ENCODE measurements at places on chromosomes 6 and 20. TPM values are rescaled to one million over a fixed set of nuclear protein-coding genes. Genes with fewer than 3 reads are reported as not detected.

DNA sequence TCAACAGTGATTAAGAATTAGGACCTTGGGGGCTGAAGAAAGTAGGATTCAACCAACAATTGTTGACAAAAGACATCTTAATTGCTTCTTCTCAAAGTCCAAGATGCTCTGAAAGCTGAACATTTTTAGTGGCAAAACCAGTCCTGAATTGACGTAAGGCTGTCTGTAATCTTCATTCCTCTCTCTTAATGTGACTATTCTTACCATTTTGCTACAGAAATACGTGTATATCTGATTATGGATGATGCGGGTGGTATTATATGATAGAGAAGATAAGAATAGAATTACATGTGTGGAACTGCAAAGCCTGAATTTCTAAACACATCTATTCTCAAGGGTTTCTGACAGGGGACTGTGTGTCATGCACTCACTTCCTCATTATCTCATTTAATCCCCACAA lies 130.3 kb upstream of the SASH1 start:
- H3K27me3 ChIP-seq: no peaks in the 10 kb centered on the region
- H3K27ac ChIP-seq: no peak overlapping the region
- no peak overlapping the region for H3K4me3 ChIP-seq
- H3K36me3 ChIP-seq: no peaks in the 10 kb centered on the region
- no peaks in the 10 kb centered on the region for H3K4me1 ChIP-seq

DNA sequence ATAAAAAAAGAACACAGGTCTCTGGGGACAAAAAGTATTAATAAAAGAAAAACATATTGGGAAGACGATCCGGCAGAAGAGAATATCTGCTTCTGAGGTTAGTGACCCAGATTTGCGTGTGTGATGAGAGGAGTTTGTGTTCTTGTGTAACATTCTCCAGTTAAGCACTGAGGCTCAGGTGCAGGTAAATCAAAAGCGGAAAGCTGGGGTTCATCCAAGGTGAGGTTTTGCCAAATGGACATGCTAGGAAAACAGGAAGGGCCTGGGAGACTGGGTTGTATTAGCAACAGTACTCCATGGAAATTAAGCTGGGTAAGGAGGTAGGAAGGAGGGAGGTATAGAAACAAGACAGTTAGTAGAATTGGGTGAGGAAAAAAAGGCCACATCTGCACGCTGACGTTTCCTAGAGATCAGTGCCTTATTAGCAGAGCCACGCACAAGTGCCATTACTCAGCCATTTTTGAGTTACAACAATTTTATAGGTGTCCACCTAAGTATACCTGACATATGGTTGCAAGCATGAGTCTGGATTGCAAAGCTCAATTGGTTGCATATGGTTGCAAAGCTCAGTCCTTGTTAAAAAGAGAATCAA lies 139.6 kb downstream of the ZMYND8 start:
- peaks cover 27% of the 10 kb centered on the region for H3K36me3 ChIP-seq
- no peaks in the 10 kb centered on the region for H3K27me3 ChIP-seq
- no peak for DNase-seq
- H3K27ac ChIP-seq: no peak overlapping the region
- no peak overlapping the region for H3K4me3 ChIP-seq
- H3K4me1 ChIP-seq: no peaks in the 10 kb centered on the region

DNA sequence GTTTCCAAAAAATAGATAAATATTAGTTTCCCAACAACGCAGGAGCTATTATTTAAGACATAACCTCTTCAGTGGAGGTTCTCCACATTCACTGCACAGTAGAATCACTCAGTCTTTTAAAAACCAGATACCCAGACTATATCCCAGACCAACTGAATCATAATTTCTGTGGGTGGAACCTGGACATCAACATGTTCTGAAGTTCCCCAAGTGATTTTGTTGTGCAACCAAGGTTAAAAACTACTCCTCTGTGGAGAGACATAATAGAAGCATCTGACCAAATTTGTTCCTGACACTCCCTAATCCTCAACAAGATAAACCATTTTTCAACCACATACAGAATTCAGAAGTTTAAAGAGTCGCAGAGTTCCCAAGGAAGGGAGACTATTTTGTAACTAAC lies 42.3 kb downstream of the STK38 start:
- H3K27me3 ChIP-seq: no peaks in the 10 kb centered on the region
- no peak overlapping the region for H3K27ac ChIP-seq
- no peak for DNase-seq
- H3K36me3 ChIP-seq: peaks cover 44% of the 10 kb centered on the region
- peaks cover 13% of the 10 kb centered on the region for H3K4me1 ChIP-seq
- no peak overlapping the region for H3K4me3 ChIP-seq

- no peaks in the 10 kb centered on the region for H3K36me3 ChIP-seq
- H3K4me3 ChIP-seq: no peak overlapping the region
- DNase-seq: no peak
- H3K27me3 ChIP-seq: no peaks in the 10 kb centered on the region
- no peaks in the 10 kb centered on the region for H3K4me1 ChIP-seq
These were observed 95.9 kb upstream of the COL21A1 start for GRCh38 chr6:56343295-56343694.

- H3K27ac ChIP-seq: no peak overlapping the region
- H3K36me3 ChIP-seq: no peaks in the 10 kb centered on the region
- no peak for DNase-seq
- H3K4me3 ChIP-seq: no peak overlapping the region
These were observed 141.0 kb downstream of the HACE1 start for GRCh38 chr6:104718672-104719071.

DNA sequence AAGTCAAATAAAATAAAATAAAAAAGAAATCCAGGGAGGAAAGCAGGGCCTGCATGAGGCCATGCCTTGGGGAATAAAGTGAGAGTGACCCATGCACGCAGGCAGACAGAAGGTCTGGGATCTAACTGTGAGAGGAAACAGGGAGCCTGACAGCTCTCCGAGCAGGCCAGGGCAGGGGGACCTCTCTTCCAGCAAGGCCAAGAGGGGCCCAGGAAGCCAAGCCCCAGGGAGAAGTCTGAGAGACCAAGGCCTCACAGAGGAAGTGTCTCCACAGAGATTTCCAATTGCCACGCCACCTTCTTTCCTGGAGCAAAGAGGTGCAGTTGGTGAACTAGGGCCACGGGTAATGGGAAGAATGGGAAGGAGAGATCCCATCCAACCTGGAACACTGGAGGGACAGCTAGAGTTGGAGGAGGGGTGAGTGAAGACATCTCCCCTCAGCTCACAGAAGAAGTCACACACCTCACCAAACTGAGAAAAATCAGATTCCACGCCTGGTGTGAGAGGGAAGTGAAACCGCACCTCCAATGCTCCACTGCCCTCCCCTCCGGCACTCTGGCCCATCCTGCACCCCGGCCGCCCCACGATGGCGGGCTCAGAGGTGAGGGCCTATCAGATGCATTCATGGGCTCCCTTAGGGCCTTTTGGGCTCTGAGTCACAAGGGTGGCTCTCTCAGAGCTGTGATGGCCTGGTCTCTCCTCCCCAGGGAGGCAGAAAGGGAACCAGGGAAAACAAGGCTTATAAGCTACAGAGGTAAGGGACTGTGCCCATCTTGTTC lies 25.1 kb upstream of the TAF8 start:
- no peak for DNase-seq
- no peak overlapping the region for H3K4me3 ChIP-seq
- peak overlapping the region; percentile 56 for H3K27ac ChIP-seq
- H3K4me1 ChIP-seq: peaks cover 93% of the 10 kb centered on the region
- H3K36me3 ChIP-seq: peaks cover 59% of the 10 kb centered on the region
- H3K27me3 ChIP-seq: no peaks in the 10 kb centered on the region

- peaks cover 11% of the 10 kb centered on the region for H3K4me1 ChIP-seq
- no peak for DNase-seq
- no peak overlapping the region for H3K4me3 ChIP-seq
- no peaks in the 10 kb centered on the region for H3K36me3 ChIP-seq
- no peak overlapping the region for H3K27ac ChIP-seq
- no peaks in the 10 kb centered on the region for H3K27me3 ChIP-seq
These were observed 18.0 kb downstream of the AARS2 start for GRCh38 chr6:44294832-44295791.

DNA sequence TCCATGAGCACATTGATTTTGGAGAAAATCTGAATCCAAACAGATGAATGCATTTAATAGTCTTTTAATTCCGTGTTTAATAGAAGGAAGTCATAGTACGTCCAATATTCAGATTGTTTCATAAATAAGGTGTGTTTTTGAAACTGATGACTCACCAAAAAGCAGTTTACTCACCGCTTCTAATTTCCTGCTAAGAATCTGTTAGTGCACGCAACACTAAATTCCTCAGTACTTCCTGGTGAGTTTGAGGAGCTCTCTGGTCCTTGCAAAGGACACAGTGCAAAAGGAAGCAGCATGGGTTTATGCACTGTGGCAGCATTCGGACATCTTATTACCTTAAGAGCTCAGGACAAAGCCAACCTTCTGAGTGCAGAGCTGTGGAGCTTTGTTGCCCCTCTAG lies 2.3 kb upstream of the ADGRF1 start:
- H3K36me3 ChIP-seq: no peaks in the 10 kb centered on the region
- no peaks in the 10 kb centered on the region for H3K4me1 ChIP-seq
- DNase-seq: no peak
- H3K27me3 ChIP-seq: no peaks in the 10 kb centered on the region
- no peak overlapping the region for H3K27ac ChIP-seq
- no peak overlapping the region for H3K4me3 ChIP-seq

GRCh38 chr6:37036146-37036545 lies 30.7 kb downstream of the FGD2 start:
- H3K4me1 ChIP-seq: no peaks in the 10 kb centered on the region
- no peaks in the 10 kb centered on the region for H3K36me3 ChIP-seq
- no peaks in the 10 kb centered on the region for H3K27me3 ChIP-seq
- H3K27ac ChIP-seq: no peak overlapping the region
- no peak overlapping the region for H3K4me3 ChIP-seq

DNA sequence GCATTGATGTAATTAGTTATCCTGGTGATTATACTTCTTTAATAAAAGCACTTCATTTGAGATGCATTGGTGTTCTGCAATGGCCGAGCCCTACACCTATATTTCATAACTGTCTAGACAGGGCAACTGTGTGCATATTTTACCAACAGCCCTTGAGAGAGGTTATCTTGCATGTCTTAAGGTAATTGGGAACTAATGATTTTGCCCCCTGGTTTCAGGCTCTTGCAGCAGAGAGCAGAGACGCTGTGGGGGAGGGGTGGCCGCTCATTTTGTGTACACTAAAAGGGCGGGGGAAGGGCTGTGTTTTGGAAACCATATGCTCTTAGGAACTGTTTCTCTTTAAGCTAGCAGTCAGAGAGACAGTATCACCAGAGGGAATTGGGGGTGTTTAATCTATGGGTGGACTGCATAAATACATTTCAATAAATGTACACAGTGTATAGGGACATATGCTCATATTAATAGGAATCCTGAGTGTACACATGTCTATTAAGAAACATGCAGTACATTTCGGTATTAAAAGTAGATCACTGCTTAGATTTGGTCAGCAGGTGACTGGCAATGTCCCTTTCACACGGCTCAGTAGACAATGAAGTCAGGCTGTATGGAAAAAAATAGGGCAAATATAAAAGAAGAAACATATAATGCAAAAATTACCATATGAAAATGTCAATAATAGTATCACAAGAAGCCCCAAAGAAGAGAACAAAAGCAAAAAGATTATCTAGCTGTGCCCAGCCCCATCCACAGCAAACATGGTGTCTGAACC lies 402.9 kb upstream of the CITED2 start:
- DNase-seq: no peak
- H3K27ac ChIP-seq: no peak overlapping the region
- H3K36me3 ChIP-seq: no peaks in the 10 kb centered on the region
- H3K4me3 ChIP-seq: no peak overlapping the region
- H3K27me3 ChIP-seq: no peaks in the 10 kb centered on the region

DNA sequence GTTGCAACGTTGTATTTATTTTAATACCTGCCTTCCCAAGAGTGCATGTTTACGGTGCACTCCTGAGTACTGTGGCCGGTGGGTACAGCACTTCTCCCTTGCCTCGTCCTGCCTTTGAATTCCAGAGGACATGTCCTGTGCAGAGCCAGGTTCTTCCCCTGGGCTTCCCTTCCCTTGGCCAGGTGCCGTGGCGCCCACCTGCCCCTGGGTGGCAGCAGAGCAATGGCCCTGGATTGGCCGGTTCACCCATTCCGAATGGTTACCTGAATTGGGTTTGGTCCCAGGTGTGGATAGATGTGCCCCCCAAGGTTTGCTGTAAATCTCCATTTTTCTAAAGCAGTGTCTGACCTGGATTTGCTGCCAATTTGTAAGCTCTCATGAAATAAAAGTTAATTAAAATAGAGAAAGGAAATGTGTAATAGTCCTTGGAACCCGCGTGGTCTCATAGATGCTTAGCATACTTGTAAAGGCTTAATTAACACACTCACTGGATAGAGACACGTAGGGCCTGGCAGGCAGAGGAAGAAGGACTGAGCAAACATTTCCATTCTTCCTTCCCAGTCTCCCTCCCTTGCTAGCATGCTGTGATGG lies 40.6 kb downstream of the DTD1 start:
- no peaks in the 10 kb centered on the region for H3K4me1 ChIP-seq
- peaks cover 16% of the 10 kb centered on the region for H3K36me3 ChIP-seq
- no peak for DNase-seq
- no peak overlapping the region for H3K4me3 ChIP-seq

- DNase-seq: no peak
- peak overlapping the region; percentile 6 for H3K4me3 ChIP-seq
- no peaks in the 10 kb centered on the region for H3K36me3 ChIP-seq
- H3K4me1 ChIP-seq: peaks cover 45% of the 10 kb centered on the region
- H3K27ac ChIP-seq: peak overlapping the region; percentile 67
These were observed 61.1 kb upstream of the CCN6 start for GRCh38 chr6:111992851-111993250.

DNA sequence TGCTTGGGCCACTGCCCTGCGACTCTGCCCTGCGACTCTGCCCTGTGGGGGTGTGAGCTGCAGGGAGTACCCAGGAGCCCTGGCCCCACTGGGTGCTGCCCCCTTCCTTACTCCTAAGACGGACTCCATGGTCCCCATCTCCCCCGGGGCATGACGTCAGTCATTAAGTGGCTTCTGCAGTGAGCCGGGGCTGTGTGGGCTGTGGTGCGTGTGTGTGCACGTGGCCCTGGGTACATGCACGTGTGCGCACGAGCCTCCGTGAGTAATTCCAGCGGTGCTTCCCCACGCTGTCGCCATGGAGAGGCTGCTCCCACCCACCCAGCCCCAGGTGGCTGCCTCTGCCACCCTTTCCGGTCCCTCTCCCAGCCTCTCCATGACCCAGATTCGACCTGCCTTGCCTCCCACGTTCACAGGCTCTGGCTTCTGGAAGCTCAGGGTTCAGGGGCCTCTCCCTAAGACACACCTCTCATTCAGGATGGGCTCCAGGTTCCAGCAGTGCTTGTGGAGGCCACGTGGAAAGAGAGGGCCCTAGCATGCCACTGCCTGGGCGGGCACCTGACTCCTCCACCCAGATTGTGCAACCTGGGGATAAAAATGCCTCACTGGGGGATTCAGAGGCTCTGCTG lies 88.3 kb downstream of the DLGAP4 start:
- no peak for DNase-seq
- H3K4me3 ChIP-seq: no peak overlapping the region
- no peak overlapping the region for H3K27ac ChIP-seq

- DNase-seq: no peak
- no peaks in the 10 kb centered on the region for H3K4me1 ChIP-seq
- no peaks in the 10 kb centered on the region for H3K36me3 ChIP-seq
These were observed 16.4 kb downstream of the FOXQ1 start for GRCh38 chr6:1328129-1328800.

TLDC2 gene
- not detected for total RNA-seq

ZSCAN31 gene
- 0.93 TPM for total RNA-seq

PTK7 gene
- total RNA-seq: 0.51 TPM

PROKR2 gene
- not detected for total RNA-seq

BEND3 gene
- total RNA-seq: 1.5 TPM

PBX2 gene
- total RNA-seq: 144 TPM

BHLHE23 gene
- total RNA-seq: not detected

PMEPA1 gene
- 9.0 TPM for total RNA-seq

HRH3 gene
- total RNA-seq: not detected

Data from naive thymus-derived CD4-positive, alpha-beta T cell (primary cell).